ENCODE measurements at places on chromosomes 1 and 21.
A peak's percentile ranks its signal among the peaks of the same experiment; 100 is the strongest.

DNA sequence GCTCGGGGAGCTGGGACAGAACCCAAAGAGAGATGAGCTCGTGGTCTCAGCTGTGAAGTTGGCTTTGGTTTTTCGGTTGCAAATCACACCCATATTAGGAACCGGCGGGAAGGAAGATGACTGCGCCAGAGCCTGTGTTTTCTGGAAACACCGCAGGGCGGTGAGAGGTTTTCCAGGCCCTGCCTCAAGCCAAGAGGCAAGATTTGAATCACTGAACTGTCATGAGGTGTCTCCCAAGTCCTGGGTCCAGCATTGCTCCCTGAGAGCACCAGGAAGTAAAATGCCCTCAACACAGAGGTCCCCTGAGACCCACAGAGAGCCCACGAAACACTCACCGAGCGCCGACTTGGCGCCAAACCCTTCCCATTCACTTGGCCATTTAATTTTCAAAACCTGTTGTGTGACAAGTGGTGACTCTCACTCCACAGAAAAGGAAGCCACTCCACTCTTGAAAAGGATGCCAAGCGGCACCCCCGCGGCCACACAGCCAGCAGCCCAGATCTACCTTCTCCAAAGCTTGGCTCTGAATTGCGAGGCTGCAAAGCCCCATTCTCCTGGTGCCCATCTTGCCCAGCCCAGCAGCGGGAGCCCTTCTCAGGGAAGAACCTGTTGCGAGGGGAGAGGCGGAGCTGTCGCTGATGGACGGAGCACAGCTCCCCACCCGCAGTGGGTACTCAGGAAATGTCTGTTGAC lies 99.0 kb upstream of the RUNX3 start:
- peak; percentile 57 for DNase-seq

DNA sequence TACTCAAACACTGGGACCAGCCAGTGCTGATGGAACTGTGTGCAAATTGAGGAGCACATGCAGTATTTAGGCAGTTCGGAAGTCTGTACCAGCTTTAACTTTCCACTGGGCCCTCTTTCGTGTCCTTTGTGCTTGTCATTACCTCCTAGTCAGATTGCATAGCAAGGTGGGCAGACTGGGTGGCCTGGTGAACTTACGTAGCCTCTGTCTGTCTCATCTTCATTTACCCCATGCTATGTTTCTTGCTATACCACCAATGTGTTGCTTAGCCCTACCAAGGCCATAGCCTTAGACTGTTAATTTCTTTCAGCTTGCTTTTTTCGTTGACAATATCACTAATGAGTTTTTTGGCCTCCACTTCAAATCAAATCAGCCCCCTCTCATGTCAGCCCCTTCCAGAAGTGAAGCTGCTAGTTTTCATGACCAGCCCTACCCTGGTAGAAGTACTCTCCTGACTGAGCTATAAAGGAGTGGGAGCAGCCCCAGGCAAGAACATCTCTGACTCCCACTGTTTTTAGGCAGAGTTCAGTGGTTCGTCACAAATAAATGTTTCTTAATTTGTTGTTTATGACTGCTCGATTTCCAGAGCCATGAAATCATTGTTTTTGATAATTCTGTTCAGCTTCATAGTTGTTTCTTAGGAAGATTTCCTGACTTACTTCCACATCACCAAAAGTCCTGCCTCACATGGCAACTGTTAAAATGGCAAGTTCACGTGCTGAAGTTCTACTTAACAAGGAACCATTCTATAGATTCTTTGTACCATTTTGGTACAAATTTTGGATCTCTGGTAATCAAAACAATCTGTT lies 19.3 kb downstream of the PRKACB start:
- no peak for DNase-seq

DNA sequence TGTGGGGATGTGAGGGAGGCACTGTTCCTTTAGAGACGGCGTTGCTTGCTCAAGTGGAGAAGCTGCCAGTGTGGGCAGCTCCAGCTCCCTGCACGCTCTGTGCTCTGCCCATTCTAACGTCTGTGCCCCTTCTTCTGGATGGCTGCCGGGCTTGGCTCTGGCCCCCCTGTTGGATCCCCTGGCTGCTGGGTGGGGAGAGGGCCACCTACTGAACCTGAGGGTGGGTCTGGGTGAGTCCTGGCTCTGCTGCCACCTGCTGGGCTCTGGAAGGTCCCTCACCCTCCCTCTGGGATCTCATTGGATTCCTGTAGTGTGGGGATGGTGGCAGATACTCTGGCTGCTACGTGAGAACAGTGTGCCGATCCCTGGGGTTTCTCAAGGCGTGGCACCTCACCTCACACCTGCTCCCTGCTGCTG lies 5.0 kb downstream of the PFKL start:
- DNase-seq, result peak; percentile 67

GRCh38 chr1:172515927-172516326 lies 17.0 kb upstream of the SUCO start:
- no peak for DNase-seq

- no peak for DNase-seq
These were observed 33.2 kb upstream of the RBM15 start for GRCh38 chr1:110305900-110306420.

DNA sequence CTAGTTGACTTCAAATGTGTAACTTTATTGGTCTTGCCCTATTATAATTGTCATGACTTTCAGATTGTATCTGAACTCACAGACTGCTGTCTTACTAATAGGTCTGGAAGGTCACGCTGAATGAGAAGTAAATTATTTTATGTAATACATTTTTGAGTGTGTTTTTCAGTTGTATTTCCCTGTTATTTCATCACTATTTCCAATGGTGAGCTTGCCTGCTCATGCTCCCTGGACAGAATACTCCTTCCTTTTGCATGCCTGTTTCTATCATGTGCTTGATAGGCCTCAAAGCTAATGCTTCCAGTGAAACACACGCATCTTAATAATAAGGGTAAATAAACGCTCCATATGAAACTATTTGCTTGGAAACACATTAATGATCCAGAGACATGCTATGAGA lies 7.3 kb downstream of the RGS4 start:
- DNase-seq, result no peak

GRCh38 chr1:58621391-58621790 lies 44.3 kb upstream of the TACSTD2 start:
- no peak for DNase-seq

GRCh38 chr1:44154049-44154448 lies 12.6 kb upstream of the KLF18 start:
- DNase-seq, result no peak

DNA sequence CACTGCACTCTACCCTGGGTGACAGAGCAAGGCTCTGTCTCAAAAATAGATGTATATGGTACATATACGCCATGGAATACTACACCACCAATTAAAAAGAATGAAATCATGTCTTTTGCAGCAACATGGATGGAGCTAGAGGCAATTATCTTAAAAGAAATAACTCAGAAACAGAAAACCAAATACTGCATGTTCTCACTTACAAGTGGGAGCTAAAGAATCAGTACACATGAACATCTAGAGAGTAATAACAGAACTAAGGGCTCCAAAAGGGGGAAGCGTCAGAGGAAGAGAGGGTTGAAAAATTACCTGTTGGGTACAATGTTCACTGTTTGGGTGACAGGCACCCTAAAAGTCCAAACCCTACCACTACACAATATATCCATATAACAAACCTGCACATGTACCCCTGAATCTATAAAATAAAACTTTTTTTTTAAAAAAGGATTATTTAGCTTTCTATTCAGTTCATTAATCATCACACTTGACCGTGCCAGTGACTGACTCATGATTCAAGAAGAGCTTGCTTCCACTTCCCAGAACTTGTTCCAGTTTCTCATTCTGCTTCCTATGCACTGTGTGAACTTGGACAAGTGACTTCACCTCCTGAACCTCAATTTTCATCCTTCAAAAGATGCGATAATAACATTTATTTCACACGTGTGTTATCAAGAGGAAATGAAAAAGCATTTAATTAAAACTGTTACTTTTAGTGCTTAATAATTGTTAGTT lies 109.6 kb downstream of the PLPP3 start:
- no peak for DNase-seq

- DNase-seq, result no peak
These were observed 32.5 kb downstream of the THAP3 start for GRCh38 chr1:6657138-6657537.

DNA sequence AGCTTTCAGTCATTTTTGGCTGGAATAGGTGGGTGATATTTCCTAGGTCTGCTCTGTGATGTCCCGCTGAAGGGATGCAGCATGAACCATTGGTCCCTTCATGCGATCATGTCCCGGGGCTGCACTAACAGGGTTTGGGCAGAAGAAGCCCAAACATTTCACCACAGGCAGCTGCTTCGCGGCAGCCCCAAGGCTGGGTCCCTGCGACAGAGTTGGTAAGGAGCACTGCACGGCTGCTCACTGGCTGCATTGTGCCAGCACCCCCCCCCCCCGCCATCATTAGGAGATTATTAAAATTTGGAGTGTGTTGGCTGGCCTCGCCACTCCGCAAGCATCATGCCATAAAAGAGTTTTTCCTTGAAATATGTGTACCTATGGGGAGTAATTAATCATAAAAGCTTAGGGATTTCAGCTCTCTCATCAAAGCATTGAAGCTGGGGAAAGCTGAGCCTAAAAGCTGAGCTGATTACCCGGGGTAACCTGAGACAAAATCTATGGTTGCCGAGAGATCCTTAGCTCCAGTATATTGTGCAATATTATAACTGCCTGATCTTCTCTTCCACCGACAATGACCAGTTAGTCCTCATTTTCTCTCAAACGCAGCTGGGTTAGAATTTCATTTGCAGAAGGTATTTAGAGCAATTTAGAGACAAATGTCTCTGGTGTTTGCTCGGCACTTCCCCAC lies 62.5 kb downstream of the PEX14 start:
- DNase-seq, result no peak

GRCh38 chr1:61638296-61638695 lies 86.6 kb downstream of the TM2D1 start:
- no peak for DNase-seq

- no peak for DNase-seq
These were observed 139.1 kb upstream of the TIAM1 start for GRCh38 chr21:31483146-31483545.

DNA sequence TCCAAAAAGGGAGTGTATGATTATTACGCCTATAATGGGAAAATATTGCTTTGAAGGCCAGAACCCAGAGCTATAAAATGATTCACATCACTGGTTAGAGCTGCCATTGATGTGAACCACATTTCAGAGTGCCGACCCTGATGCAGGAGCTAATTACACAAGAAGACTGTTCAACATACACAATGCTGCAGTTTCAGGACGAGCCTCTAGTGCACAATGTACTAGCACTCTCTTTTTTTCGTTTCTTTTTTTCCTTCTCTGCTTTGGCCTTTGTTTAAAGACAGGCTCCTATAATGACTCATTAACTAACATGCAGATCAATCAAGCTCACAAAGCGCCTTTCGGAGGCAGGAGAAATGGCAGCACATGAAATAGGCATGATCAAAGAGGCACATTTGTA lies 66.0 kb upstream of the HMGB4 start:
- DNase-seq, result no peak

GRCh38 chr1:180392020-180392419 lies 110.4 kb downstream of the ACBD6 start:
- no peak for DNase-seq

GRCh38 chr1:245869847-245870246 lies 637.2 kb downstream of the SMYD3 start:
- DNase-seq, result no peak

DNA sequence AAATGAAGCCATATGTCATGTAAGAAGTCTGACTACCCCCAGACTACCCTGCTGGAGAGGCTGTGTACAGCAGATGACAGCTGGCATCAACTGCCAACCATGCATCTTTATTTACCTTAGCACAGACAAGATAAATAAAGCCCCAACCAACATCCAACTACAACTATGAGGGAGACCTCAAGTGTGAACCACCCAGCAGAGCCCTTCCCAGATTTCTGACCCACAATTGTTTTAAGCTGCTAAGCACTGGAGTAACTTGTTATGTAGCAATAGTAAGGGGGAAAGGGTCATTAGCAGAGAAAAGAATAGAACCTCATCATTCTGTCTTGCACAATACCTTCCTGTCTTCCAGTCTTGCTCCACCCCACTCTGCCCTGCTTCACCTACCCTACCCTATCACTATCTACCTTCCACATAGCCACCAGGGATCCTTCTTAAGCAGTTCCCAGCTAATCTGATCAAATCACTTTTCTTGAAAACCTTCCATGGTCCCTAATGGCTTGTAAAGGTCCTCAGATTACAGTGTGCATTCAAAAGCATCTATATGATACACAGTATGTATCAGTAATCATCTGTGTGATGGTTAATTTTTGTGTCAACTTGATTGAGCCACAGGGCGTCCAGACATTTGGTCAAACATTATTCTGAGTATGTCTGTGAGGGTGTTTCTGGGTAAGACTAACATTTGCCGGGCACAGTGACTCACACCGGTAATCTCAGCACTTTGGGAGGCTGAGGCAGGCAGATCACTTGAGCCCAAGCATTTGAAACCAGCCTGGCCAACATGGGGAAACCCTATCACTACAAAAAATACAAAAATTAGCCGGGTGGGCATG lies 19.6 kb upstream of the RBM15 start:
- DNase-seq, result no peak

DNA sequence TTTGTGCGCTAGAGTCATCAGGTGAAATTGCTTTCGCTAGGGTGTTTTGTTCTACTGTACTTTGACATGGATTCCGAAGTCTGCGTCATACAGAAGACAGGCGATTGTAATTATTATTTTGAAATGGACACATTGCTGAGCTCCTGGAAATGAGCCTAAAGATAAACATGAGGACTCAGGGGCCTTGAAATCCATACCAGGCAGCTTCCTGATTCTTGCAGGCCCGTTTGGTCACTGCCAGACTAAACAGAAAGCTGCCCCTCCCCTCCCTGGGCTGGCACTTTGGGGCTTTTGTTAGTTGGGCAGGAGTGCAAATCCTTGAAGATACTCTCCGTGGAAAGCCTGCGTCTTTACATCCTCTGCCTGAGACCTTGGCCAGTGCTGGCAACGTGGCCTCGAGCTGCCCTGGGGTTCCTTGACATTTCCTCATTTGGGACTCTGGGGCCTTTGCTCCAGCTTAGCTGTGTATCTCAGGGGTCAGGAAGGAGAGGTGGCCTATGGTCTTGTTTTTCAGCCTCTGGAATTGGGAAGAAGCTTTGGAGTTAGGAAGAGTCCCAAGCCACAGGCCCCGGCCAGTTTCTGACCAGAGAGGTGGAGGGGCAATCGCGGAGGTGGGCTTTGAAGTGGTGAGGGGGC lies 26.9 kb upstream of the KCNE2 start:
- DNase-seq, result no peak

GRCh38 chr1:11407301-11407994 lies 71.5 kb upstream of the DISP3 start:
- DNase-seq, result peak; percentile 80

DNA sequence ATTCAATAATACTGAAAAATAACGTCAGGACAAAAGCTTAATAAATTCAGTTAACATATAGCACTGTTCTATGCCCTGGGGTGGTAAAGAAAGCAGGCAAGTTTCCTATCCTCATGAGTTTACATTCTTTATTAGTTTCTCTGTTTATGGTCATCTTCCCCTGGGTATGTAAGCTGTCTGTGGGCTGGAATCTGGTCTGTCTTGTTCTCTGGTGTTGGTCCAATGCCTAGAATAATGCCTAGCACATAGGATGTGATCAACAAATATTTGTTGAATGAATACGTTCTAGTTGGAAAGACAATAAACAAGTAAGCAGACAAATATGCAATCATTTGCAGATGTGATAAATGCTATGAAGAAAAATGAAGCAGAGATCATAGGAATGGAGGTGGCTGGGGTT lies 7.2 kb upstream of the IGSF3 start:
- no peak for DNase-seq
